Activated CD8-positive, alpha-beta memory T cell treated with anti-CD3 and anti-CD28 coated beads, Interleukin-2, amount 10 ng/mL, durations not matched to agents 7 days and 5 days (primary cell): ENCODE measurements at places on chromosomes 3 and 15. TPM values are rescaled to one million over a fixed set of nuclear protein-coding genes. Genes with fewer than 3 reads are reported as not detected.

GRCh38 chr3:136728918-136729317, 23.3 kb downstream of the STAG1 start:
- peaks cover 7% of the 10 kb centered on the region for H3K36me3 ChIP-seq
- DNase-seq: no peak
- no peak overlapping the region for H3K27ac ChIP-seq
- H3K4me1 ChIP-seq: peaks cover 39% of the 10 kb centered on the region
- H3K4me3 ChIP-seq: no peak overlapping the region

DNA sequence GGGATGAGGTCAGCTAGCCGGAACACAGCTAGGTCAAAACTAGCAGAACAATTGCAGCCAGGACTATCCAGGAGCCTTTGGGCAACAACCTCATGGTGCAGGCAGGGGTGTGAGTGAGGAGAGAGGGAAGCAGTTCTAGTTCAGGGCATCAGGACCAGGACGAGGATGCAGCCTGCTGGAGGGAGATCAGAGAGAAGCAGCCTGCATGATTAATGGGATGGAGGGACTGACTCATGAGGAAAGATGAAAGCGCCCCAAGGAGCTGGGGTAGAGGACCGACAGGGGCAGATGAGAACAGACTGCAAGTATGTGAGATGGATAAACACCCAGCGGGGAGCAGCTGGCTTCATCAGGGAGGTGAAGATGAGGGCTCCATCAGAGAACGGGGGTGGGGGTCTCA, 37.9 kb upstream of the LRTM1 start:
- no peaks in the 10 kb centered on the region for H3K36me3 ChIP-seq
- DNase-seq: no peak

GRCh38 chr15:49857496-49858475, 236.9 kb downstream of the DTWD1 start:
- H3K4me1 ChIP-seq: no peaks in the 10 kb centered on the region
- H3K27ac ChIP-seq: peak overlapping the region; percentile 44
- H3K4me3 ChIP-seq: no peak overlapping the region

GRCh38 chr15:75775296-75776064, 62.8 kb upstream of the CSPG4 start:
- H3K27ac ChIP-seq: no peak overlapping the region
- H3K4me3 ChIP-seq: no peak overlapping the region
- H3K4me1 ChIP-seq: peaks cover 10% of the 10 kb centered on the region
- peaks cover 24% of the 10 kb centered on the region for H3K27me3 ChIP-seq
- H3K36me3 ChIP-seq: no peaks in the 10 kb centered on the region

GRCh38 chr3:178900029-178900646, 171.5 kb downstream of the ZMAT3 start:
- no peak overlapping the region for H3K27ac ChIP-seq
- no peaks in the 10 kb centered on the region for H3K4me1 ChIP-seq
- no peaks in the 10 kb centered on the region for H3K27me3 ChIP-seq

DNA sequence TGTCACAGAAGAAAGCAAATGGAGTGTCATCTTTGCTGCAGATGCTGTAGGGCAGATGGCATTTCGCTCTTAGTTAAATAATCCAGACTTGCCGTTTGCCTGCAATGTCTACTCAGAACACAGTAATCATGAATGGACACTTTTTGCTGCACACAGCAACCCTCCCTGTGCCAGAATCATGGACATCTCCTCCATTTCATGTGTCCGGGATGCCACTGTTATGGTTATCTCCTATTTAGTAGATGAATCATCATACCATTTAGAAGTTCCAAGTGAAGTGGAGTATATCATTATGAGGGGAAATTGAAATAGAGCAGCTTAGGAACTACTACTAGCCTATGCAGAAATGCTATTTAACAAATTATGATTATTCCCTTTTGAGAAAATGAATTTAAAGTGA, 118.5 kb downstream of the DUT start:
- peaks cover 12% of the 10 kb centered on the region for H3K27me3 ChIP-seq
- H3K4me3 ChIP-seq: no peak overlapping the region
- no peaks in the 10 kb centered on the region for H3K36me3 ChIP-seq
- DNase-seq: no peak
- no peak overlapping the region for H3K27ac ChIP-seq

Gene GOLGA6L7
- not detected for total RNA-seq

DNA sequence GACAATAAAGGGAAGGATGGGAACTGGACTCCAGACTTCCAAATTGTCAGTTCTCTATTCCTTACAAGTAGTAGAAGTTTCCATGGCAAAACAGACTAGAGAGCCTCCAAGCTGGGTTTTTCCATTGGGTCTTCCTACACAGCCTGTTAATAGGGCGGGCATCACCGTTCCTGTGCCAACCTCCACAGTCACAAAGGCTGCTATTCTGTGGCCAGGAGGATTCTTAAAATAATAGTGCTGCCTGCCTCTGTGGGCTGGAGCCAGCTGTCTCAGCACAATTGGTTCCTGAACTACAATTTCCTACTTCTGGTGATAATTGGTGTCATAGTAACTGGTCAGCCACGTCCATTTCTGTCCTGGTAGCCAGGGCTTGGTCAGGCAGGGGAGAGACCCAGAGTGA, 38.6 kb downstream of the LYZL4 start:
- H3K4me1 ChIP-seq: peaks cover 2% of the 10 kb centered on the region
- no peak for DNase-seq
- no peak overlapping the region for H3K27ac ChIP-seq
- H3K27me3 ChIP-seq: peaks cover 10% of the 10 kb centered on the region
- no peaks in the 10 kb centered on the region for H3K36me3 ChIP-seq

- DNase-seq: no peak
- no peak overlapping the region for H3K27ac ChIP-seq
- peaks cover 29% of the 10 kb centered on the region for H3K27me3 ChIP-seq
- no peaks in the 10 kb centered on the region for H3K4me1 ChIP-seq
- H3K4me3 ChIP-seq: no peak overlapping the region
These were observed 299.1 kb upstream of the TLE3 start for GRCh38 chr15:70396807-70397206.

DNA sequence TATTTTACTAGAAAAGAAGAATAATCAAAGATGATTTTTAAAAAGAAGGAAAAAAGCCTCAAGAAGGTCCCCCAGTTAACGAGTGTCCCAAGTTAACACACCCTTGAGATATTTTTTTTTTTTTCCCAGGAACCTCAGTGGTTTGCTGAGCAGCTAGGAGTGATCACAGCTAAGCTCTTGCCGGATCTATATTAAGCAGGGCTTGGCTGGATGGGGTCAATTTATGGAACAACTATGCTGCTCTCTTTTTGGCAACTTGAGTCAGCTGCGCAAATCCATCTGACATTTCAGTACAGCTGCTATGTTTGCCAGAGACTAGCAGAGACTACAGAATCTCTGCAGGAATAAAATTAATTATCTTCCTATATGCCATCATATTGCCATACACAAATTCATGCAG, at the start of gene LMOD3:
Gene LMOD3 (minus strand): TSS at position 193 of the 400 bp plus-strand sequence. CDS start 209 bp downstream, outside the sequence.
- peaks cover 2% of the 10 kb centered on the region for H3K4me1 ChIP-seq
- no peaks in the 10 kb centered on the region for H3K36me3 ChIP-seq
- no peak for DNase-seq
- H3K27me3 ChIP-seq: peaks cover 4% of the 10 kb centered on the region
- no peak within 1 kb of the TSS for H3K27ac ChIP-seq

DNA sequence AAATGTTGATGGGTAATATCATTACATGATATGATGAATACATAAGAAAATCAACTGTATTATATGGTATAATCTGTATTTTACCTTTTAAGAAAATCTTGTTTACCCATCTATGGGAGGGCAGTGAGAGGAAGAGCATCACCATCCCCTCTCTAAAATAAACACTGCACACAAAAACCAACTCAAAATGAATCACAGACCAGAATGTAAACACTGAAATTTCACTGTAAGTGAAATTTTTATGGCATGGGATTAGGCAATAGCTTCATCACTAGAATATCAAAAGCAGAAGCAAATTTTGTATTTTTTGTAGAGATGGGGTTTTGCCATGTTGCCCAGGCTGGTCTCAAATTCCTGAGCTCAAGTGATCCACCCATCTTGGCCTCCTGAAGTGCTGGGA, 26.2 kb downstream of the IFT80 start:
- no peak for DNase-seq
- H3K27me3 ChIP-seq: no peaks in the 10 kb centered on the region
- peaks cover 31% of the 10 kb centered on the region for H3K36me3 ChIP-seq
- peaks cover 3% of the 10 kb centered on the region for H3K4me1 ChIP-seq

DNA sequence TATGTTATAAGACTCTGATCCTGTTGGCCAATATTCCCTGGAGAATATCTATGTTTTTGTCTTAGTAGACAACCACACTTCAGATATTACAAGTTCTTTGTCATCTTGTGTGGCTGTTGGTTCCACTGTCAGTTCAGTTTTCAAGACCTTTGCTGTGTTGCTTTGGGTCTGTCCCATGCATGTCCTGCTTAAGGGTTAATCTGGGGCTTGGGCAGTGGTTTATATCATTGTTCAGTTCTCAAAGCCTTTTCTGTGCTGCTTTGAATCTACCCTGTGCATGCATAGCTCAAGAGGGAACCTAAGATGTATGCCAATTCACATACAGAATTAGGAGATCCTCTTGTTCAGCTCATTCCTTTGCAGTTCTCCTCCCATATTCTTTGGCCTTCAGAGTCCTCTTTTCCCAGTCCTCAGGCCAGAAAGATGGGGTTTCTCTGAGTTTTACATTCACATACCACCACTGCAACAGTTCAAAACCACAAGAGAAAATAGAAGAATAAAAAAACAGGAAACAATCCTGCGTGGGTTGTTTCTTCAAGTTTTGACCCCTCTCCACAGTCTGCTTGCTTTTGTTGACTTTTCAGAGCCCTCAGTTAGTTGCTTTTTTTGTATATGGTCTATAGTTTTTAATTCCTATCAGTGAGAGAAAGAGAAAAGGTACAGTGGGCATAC, 21.6 kb downstream of the BUB1B start:
- DNase-seq: no peak
- peaks cover 63% of the 10 kb centered on the region for H3K36me3 ChIP-seq
- H3K4me1 ChIP-seq: peaks cover 29% of the 10 kb centered on the region
- H3K27me3 ChIP-seq: no peaks in the 10 kb centered on the region
- H3K27ac ChIP-seq: peak overlapping the region; percentile 75

- no peak overlapping the region for H3K4me3 ChIP-seq
- no peak for DNase-seq
- H3K36me3 ChIP-seq: peaks cover 14% of the 10 kb centered on the region
- peaks cover 3% of the 10 kb centered on the region for H3K4me1 ChIP-seq
- H3K27me3 ChIP-seq: no peaks in the 10 kb centered on the region
These were observed 35.2 kb downstream of the PTPN23 start for GRCh38 chr3:47416041-47416440.

Gene LYZL4
- total RNA-seq: not detected

DNA sequence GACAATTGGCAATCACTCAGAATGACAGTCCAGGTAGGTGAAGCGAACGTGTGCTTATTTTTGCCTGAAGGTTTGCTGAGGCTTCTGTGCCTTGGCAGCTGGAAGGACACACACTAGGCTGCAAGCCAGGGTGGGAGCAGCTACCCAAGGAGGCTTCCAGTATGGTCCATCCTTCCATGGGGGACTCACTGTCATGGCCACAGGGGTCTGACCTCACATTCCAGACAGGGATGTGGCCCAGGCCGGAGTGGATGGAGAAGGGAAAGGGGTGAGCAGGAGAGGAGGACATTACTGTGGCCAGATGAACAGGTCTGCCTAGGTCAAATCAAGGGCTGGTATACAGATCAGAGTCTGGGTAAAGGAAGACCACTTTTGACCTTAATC, 247.7 kb downstream of the ADAMTS17 start:
- peak; percentile 21 for DNase-seq
- H3K27ac ChIP-seq: no peak overlapping the region
- no peak overlapping the region for H3K4me3 ChIP-seq
- H3K36me3 ChIP-seq: no peaks in the 10 kb centered on the region
- H3K27me3 ChIP-seq: no peaks in the 10 kb centered on the region

DNA sequence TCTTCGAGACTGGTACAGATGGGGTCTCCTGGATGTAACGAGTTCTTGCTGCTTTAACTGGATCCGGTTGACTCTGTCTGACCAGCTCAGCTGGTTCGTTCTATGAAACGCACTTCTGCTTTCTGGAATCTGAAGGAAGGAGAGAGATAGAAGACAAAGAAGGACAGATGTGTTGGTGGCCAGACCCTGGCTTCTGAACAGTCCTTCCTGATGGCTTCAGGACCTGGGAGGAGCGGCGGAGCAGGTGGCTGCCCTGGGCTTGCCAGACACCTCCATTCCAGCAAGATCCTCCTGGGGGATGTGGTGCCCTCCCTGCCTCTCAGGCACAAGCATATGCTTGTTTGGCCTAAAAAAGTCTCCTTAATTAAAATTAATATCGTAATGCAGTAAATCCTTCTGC, 99.9 kb downstream of the APBA2 start:
- H3K27me3 ChIP-seq: no peaks in the 10 kb centered on the region
- H3K27ac ChIP-seq: peak overlapping the region; percentile 75
- no peak overlapping the region for H3K4me3 ChIP-seq
- H3K4me1 ChIP-seq: peaks cover 22% of the 10 kb centered on the region
- no peak for DNase-seq

DNA sequence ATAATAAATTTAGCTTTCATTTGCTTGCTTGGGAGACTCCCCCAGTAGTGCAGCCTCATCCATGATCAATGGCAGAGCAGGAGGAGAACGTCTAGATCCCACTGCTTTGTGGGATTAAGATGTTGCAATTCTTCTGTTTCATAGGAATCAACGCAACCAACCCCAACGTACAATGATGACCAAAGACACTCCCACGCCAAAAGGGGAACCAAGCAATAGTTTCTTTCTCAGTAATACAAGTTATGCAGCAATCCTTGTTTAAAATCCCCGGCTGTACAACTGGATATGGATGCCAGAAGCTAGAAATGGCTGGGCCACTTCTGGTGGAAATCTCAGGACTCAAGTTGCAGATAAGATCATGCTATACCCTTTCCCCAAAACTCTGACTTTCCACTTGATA, 411.2 kb downstream of the VPS13C start:
- H3K36me3 ChIP-seq: no peaks in the 10 kb centered on the region
- H3K4me3 ChIP-seq: no peak overlapping the region
- H3K27ac ChIP-seq: no peak overlapping the region

Gene CCDC50
- 11.8 TPM for total RNA-seq

DNA sequence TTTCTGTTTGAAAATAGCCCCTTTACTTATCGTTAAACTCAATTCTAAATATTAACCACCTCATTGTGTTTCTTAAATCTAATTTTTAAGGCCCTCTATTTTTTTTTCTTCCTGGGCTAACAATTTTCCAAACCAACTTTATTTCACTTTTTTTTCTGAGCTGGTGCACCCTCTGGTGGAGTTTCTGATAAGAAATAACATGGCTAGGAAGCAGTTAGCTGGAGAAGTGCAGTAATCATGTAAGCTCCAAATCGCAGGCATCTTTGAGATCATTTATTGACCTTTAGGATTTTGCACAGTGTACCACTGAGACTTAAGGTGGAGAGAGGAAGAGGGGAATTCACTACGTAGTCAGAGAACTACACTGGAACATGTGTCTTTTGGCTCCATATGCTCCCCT, 6.4 kb downstream of the TMEM207 start:
- no peak overlapping the region for H3K4me3 ChIP-seq
- peaks cover 4% of the 10 kb centered on the region for H3K4me1 ChIP-seq

Gene SMCO1
- total RNA-seq: not detected

Gene FRMD5
- 0.12 TPM for total RNA-seq
